ENCODE measurements at places on chromosomes 2 and 18.

- no peak for DNase-seq
Observed at GRCh38 chr2:44120428-44120827, 48.2 kb upstream of the PPM1B start.

- no peak for DNase-seq
Observed at GRCh38 chr2:119482481-119483394, 41.5 kb downstream of the SCTR start.

GRCh38 chr2:74378007-74378406 is 2.1 kb downstream of the DCTN1 start:
- DNase-seq = no peak

DNA sequence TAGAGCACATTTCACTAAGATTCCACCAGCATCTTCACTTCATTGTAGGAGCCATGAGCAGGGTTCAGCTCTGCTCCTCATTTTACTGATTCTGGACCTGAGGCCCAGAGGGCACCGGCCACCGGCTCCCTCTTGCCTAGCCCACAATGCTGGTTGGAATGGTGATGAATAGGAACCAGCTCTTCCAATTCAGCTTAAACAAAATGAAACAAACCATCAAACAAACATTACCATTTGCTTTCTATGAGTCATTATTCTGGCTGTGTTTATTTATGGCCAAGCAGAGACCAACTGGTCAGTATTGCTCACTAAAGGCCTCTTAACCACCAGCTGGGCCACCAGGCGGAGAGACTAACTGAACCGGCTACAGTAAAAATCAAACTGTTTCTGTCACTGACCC is 176.7 kb downstream of the MTX2 start:
- no peak for DNase-seq

- DNase-seq = no peak
Observed at GRCh38 chr2:126356631-126357030, 299.3 kb upstream of the GYPC start.

GRCh38 chr2:12467303-12467702 is 249.4 kb upstream of the TRIB2 start:
- no peak for DNase-seq
